ENCODE measurements at places on chromosomes 3 and 15.
A peak's percentile ranks its signal among the peaks of the same experiment; 100 is the strongest.

DNA sequence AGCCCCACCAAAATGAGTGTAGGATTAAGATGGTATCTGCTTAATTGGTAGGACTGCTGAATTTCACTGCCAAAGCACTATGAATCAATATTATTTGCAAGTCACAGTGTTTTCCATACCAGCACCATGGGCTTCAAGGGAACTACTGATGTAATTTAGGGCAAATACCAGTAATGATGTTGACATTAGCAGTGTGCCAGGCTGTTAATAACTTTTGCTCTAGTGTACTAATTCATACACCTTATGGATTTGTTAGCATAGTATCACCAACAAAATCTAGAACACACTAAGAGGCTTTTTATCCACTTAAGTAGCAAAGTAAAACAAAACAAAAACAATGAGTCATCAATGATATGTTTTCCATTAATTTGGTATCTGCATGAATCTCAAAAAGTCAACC, 888.2 kb downstream of the CADM2 start:
- no peak for DNase-seq

GRCh38 chr3:158773845-158774830, 27.7 kb upstream of the MFSD1 start:
- no peak for DNase-seq

DNA sequence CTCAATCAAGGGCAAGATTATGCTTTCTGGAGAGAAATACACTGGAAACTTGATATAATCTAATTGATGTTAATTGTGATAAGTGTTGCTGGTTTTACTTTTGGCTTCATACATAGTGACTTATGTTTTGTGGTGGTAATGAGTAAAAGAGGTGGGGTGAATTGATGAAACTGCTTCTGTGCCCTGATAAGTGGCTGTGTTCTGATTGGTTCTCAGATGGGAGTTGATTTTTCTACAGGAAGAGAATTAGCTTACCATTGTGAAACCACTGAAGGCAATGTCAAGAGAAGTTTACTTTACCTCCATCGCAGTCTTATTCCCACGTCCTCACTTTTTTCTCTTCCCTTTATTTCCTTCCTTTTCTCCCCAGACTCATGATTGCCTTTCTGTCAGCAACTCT, 23.8 kb downstream of the TMEM45A start:
- no peak for DNase-seq

GRCh38 chr15:38440353-38441129, 13.4 kb upstream of the FAM98B start:
- peak; percentile 23 for DNase-seq

GRCh38 chr3:37991109-37991508, 523 bp downstream of the VILL start:
- DNase-seq = no peak

GRCh38 chr3:146501752-146502151, 32.4 kb upstream of the PLSCR2 start:
- no peak for DNase-seq

DNA sequence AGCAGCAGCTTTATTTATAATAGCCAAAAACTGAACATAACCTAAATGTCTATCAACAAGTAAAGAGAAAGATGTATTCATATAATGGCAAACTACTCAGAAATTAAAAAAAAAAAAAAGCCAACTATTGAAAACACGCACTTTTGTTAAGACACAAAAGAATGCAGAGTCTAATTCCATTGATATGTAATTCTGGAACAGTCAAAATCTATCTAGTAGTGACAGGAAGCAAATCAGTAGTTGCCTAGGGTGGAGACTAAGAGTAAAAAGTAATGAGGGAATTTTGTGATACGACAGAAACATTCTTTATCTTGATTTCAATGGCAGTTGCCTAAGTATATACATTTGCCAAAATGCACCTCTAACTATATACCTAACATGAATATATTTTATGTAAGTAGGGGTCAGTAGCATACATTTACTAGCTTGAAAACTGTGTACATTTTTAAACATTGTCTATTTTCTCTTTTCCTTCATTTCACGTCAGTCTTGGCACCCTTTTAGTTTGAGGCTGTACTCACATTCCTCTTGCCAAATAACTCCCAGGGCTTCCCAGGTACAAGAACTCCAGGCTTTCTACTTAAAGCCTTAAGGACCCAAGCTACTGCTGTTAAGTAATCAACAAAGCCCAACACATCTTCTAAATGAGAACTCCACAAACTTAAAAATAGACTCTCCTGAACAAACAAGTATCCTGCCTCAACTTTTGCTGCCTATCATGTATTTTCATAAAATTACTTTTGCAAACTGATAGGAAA, 54.7 kb downstream of the ADAM10 start:
- DNase-seq = no peak

- DNase-seq = no peak
These were observed 224.8 kb upstream of the ATP10A start for GRCh38 chr15:26087881-26088280.

GRCh38 chr3:167115331-167115934, 264.7 kb downstream of the ZBBX start:
- no peak for DNase-seq

DNA sequence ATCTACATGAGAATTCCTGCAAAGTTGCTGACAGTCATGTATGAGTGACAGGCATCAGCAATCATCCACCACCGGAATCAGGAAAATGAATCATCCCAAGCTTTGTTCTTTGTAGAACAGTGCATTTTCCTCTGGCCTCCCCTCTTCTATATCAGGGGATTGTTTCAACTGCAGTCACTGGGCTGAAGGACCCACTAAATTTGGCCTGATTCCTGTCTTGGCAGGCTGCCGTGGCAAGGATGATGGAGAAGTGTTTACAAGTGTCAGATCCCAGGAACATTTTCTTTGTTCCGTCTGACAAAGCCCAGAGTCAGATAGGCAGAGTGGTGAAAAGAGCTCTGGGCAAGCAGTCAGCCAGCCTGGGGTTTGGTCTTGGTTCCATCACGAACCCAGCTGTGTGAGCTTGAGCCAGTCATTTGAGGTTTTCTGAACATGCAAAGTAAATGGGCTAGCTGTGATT, 175.1 kb upstream of the TSC22D2 start:
- DNase-seq = no peak

DNA sequence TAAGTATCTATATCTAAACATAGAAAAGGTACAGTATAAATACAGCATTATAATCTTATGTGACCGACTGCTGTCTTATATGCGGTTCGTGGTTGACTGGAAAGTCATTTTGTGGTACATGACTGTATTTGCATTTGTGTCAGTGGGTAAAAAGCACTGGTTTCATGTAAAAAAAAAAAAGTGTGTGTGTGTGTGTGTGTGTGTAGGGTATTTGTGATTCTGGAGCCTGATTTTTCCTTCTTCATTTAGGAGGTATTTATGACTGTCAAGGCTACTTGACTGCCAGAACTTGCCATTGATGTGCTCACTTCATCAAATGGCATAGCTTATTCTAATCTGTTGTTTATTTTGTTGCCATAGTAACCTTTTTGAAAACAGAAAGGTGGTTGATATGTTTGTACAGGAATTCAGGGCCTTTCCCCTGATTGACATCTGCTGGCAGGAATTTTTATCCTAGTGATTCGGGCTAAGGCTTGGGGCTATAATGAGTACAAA, 63.2 kb downstream of the AKAP13 start:
- no peak for DNase-seq

GRCh38 chr3:36443028-36443686, 62.9 kb downstream of the STAC start:
- DNase-seq = no peak

DNA sequence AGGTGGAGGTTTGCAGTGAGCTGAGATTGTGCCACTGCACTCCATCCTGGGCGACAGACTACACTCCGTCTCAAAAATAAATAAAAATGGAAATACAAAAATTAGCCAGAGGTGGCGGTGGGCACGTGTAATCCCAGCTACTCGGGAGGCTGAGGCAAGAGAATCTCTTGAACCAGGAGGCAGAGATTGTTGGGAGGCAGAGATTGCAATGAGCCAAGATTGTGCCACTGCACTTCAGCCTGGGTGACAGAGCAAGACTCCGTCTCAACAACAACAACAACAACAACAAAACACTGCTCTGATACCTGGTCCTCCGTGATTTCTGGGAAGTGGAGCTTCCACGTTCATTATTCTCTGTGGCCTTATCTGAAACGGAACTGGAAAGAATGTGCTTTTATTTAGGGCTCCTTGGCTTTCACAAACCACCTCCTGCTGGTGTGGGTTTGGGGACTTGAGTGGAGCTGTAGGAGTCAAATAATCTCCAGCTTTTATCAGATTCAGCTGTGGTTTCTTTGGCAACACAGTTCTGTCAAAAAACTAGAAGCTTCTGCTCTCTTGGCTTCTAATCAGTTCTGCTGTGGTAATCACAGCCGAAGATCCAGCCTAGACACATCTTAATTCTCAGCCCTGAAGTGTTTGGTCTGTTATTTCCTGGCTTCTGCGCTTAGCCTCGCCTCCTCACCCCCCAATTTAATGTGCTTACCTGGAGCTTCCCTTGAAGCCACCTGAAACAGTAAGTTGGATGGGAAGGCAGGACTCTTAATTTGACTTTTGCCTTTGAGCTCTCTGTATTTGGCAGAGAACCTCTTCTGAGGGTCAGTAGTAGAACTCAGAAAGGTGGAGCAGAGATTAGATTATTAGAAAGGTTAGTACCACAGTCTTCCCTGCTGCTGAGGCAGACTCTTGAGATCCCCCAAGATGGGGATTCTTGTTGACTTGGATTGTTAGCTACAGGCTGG, 21.4 kb downstream of the IRAK2 start:
- no peak for DNase-seq

- no peak for DNase-seq
These were observed 765 bp upstream of the UBE2E2 start for GRCh38 chr3:23202203-23202920.

- DNase-seq = no peak
These were observed 32.6 kb upstream of the NEO1 start for GRCh38 chr15:73019601-73020146.

DNA sequence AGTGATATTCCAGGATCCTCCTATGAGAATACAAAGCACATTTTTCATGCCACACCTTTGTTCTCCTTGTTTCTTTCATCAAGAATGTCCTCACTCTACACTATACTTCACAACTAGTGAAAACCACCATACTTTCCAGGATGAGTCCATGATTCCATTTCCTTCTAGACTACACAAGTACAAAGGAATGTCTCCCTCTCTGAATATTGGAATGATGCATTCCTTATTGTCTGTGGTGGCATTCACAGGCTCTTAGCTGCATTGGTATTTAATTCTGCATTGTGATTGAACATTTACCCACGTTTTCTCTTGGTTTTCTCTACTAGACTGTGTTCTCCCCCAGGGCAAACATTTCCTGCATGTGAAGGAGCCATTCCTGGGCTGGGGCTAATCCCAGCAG, 217.5 kb downstream of the RAP2B start:
- no peak for DNase-seq

GRCh38 chr3:177771780-177772179, 574.5 kb upstream of the TBL1XR1 start:
- no peak for DNase-seq

DNA sequence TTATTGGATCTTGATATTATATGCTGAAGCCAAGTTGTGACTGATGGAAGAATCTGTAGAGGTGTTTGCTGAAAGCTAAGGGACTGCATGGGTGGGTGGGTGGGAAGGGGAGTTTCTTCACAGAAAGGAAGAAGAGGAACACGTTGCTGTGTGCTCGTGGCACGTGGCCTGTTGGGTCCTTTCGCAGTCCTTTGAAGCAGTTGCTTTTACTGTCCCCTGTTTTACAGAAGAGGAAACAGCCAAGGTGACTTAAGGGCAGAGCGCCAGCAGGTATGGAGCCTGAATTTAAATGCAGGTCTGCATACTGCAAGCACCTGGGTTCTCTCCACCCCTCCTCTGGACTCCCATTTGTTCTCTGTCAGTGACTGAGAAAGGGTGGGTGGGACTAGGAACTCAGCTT, 59.4 kb upstream of the PRR23C start:
- no peak for DNase-seq

- DNase-seq = no peak
These were observed at the start of gene GADL1 for GRCh38 chr3:30894521-30895251. Gene GADL1 (minus strand): TSS chr3:30894661. CDS start chr3:30894614, 47 bp downstream.

DNA sequence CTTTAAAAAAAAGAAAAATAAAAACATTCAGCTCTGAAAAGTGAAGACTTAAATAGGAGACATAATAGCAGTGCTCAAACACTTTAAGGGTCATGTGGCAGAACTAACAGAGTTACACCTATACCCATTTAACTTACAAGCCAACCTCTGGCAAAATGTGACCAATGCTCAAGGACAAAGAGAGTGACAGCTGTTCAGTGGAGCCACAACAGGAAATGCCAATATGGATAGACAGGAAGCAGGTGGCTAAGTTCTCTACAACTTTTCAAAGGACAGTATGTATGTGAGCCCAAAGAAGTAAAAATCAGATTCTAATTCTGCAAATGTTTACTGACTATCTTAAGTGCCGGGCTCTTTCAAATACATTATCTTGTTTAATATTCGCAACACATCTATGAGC, 3.4 kb downstream of the TMCC1 start:
- no peak for DNase-seq

DNA sequence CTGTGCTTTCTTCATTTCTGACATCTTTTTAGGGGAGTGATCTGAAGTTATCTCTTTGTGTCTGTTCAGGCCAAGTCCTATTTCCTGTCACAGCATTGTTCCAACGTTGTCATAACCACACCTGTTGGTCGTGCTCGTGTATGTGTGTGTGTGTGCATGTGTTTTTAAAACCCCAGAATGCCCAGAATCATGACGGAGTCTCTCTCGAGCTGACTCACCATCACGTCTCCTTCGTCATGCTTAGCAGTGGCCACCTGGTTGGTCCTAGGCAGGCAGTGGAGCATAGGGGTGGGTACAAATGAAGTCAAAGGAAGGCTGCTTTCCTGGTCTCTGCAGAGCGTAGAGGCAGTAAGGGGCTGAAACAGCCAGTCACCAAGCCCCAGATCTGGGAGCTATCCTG, 126.8 kb upstream of the ABHD17C start:
- no peak for DNase-seq

- no peak for DNase-seq
These were observed 392.6 kb upstream of the CBLB start for GRCh38 chr3:106261396-106261795.

DNA sequence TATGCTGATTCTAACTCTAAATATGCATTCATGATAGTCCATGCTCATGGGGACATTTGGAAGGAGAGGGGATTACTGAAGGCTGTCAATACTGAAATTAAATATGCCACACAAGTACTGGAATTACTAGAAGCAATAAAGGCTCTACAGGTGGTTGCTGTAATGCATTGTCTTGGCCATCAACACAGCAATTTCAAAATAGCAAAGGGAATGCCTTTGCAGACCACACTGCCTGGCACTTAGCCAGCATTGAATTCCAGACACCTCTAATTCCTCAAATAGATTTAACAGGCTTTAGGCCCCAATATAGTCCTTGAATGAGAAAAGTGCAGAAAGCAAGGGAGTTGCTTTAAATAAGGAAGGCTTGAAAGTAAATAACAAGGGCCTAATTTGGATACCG, 115.8 kb upstream of the PLCL2 start:
- DNase-seq = no peak

DNA sequence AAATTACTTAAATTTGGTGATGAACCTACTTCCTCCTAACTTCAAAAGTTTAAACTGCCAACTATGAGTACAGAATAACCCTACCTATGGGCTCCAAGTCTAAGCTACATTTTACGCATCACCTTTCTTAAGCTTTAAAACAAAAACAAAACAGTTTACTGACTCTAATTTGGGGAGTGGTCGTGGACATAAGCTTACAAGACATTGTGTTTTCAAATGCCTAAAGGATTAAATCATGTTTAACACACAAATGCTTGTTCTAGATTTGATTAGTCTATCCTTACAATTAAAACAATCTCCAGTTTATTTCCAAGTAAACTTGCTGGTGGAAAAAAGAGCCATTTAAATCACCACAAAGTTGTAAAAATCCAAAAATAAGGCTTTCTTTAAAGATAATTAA, 62.2 kb downstream of the UACA start:
- DNase-seq = no peak

All from KG1 (cell line).